Gastroesophageal sphincter (tissue), 4 donors: ENCODE measurements at places on chromosomes 2 and 18. TPM values are rescaled to one million over a fixed set of nuclear protein-coding genes. Genes with fewer than 3 reads are reported as not detected.

The ICOS gene
- total RNA-seq, result not detected

The PIAS2 gene
- 26.4 TPM for total RNA-seq

DNA sequence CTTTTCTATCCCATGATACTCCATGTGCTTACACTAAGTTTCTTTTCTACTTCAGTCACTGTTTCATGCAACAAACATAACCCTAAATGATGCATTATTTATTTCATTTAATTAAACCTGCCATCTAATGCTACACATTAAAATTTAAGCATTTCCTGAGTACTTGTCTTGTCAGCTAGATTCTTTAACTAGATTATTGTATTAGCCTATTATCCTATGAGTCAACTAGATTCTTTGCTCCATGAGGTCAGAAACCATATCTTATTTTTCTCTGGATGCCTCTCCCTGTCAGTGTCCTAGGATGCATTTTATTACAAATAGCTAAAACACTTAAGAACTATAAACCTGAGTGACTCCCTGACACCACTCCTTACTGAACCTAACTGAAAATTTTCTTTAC, 652.4 kb downstream of the SLC4A3 start:
- no peak for ATAC-seq

The XIRP2 gene
- not detected for total RNA-seq

DNA sequence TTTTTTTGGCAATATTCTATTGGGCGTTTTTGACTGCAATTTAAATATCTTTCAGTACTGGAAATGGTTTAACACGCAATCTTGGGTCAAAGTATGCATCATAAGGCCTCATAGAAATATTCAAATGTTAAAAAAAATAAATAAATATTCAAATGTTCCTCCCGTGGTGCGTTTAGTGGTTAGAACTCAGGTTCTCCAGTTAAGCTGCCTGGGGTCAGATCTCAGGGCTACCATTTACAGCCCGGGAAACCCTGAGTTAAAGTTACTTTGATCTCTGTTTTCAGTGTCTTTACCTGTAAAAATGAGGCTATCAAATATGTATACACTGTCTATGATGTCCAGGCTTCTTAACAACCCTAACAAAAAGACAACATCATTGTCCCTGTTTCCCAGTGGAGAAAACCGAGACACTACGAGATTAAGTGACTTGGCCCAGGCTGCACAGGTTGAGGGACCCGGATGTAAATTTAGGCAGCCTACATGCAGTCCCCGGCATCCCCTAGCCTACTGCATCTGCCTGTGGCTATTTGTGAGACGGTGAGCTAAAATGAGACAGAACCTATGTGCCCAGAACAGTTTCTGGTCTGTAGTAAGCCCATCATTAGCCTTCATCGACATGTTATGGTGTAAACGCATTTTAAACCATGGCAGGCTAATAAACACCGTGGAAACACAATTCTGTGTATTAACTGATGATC, 1.7 kb downstream of the FHL2 start:
- no peak for ATAC-seq

- ATAC-seq, result no peak
Observed at GRCh38 chr2:47227532-47228279, 72.6 kb upstream of the STPG4 start.

DNA sequence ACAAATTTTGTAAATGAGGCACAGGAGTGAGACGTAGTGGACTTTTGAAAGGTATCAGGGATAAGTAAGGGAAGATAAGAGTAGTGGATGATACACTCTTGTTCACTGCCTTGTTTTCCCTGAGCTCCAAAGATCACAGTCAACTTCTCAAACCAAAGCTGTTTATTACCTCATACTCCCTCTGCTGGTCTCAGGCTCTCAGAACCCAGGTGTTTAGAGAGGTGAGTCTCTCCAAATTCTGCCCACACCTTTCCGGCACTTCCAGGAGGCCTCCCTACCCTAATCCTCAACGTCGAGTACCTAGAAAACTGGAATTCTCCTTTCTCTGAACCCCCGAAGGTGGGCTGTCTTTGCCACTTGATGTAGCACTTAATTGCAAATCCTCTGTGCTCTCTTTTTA, 621.1 kb downstream of the BCL11A start:
- no peak for ATAC-seq

DNA sequence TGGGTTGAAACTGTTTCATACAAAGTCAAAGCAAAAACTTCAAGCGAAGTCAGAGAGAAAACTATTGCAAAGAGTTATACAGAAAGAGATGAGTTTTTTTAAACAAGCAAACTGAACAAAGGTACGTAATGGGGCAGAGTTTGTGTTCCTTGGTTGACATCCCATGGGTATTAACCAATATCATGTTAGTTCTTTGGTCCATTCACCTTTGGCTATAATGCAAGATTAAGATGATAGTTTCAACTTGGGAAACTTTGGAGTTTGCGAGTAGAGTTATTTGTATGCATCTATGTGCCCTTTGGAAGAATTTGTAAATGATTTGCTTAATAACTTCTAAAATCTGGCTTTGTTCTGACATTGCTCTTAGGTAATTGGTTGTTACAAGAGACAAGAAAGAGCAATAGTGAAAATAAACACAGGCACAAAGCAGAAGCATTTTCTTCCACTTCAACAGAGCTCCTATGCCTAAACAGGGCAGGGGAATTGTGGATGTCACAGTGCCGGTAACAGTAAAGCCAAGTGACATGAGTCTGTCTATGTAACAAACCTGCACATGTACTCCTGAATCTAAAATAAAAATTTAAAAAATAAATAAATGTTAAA, 936.1 kb downstream of the SUCLG1 start:
- no peak for ATAC-seq

DNA sequence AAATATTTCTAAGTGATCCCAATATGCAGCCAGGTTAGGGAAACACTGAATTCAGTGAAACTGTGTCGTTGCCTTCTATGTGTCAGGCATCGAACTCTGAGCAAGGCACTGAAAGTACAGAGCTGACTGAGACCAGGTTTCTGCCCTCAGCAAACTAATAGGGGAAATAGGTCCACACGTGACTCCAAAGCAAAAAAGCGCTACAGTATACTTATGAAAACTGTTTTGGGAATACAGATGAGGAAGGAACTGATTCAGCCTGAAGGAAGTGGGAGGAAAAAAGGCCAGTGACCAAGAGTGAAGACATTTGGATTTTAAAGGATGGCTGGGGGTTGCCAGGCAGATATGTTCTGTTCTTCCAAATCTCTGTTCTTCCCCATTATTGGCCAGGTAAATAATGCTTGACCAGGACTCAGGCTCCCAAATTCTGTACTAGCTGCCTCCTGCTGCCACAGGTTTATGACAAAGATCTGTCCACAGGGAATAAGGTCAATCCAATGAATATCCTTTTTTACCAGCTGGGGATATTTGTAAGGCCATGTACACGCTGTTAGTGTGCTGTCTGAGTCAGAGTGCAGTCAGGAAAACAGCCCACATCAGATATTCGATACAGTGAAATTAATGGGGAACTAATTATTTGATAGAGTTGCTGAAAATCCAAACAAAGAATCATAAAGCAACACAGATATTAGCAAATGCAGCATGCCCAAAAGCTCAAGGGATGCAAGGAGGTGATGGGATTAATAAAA, 24.5 kb upstream of the INPP4A start:
- ATAC-seq, result peak; percentile 55

DNA sequence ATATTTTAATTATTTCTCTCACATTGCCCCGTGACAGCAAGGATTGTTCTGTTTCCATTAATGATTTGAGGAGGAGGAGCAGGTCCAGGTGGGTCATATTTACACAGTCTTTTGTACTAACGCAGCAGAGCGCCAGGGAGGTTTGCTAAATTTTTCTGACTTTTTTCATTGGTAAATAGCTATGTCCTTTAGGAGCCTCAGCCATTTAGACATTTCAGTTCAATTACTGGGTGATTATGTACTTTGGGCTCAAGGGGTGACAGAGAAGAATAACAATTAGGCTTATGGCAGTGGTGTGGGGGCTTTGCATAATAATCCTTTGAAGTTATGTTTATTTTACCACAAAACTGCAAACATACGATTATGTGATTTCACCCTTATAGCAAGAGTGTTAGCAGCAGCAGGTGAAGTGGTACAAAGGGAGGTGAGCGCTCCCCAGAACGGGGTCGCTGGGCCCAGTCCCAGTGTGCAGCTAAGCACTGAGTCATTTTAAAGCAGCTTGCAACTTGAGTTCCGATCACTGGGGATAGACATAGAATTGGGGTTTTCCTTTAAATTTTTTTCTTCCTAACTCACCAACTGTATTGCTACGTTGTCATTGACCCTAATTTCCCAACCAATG, 80.3 kb downstream of the TSHZ1 start:
- ATAC-seq, result no peak

DNA sequence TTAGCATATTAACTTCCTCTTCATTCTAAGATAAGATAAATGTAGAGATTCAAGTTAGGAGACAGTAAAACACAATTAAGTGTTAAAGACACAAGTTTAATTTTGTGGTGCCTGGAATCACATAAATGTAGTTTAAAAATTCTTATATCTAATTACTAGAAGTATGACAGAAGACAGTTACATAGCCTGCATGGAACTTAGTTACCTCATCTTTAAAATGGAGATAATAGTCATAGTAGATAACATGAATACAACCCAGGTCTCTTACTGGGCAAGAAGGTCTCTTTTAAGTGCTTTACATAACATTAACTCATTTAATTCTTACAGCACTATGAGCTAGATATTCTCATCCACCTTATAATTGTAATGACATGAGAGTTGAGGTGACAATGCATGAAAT, 15.1 kb downstream of the GALNT13 start:
- ATAC-seq, result no peak

DNA sequence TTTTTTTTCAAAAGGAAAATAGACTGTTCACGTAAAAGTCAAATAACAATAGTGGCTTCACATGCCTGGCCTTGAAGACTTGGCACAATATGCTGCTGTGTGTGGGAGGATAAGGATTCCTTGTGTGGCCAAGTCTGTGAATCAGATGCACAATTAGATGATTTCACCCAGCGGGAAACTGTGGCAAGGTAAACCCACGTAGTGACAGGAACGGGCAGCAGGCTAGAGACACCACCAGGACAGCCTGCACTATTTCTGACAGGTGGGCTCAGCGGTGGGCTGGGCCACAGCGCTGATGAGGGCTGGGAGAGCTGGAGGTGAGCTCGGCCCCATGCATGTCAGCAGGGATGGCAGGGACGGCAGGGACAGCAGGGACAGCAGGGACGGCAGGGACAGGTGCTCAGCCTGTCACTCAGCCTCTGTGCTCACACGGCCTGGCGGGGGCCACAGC, 21.6 kb downstream of the SNORC start:
- no peak for ATAC-seq

The ALS2 gene
- total RNA-seq, result 26.7 TPM

The ASAP2 gene
- total RNA-seq, result 24.9 TPM

- ATAC-seq, result no peak
Observed at GRCh38 chr2:190838492-190838910, 42.1 kb upstream of the GLS start.

- ATAC-seq, result no peak
Observed at GRCh38 chr2:239146741-239147181, 254.1 kb downstream of the HDAC4 start.

The LYPD6 gene
- 3.9 TPM for total RNA-seq

DNA sequence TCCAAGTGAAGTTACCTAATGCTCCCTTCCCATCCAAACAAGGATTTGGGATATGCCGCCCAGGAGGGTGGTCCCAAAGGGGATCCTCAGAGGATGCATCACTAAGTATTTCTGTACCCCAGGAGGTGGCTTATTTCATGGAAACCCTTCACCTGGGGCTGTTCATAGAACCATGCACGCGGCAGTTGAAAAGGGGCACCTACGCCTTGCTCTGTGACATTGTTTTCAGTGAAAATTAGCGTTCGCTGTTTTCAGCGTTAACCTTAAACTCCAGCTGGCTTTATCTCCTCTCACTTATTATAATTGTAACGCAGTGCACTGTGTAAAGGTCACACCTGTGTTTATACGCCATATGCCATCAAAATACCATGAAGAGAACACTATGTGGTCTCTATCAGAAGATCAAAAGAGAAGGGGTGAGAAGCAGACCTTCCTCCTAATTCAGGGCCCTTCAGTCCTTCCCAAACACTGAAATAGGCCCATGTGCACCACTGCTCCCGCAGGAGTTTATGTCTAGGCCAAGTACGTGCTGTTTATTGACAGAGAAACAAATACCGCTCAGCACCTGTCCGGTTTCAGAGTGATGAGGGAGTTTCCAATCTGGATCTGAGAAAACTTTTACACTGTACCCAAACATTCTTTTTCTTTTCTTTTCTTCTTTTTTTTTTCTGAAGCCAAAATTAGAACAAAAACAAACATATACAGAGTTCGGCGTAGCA, 162.1 kb downstream of the BCL2 start:
- no peak for ATAC-seq

GRCh38 chr2:230956827-230957755, 32.0 kb upstream of the GPR55 start:
- ATAC-seq, result peak; percentile 89

- ATAC-seq, result no peak
Observed at GRCh38 chr2:15756882-15757819, 165.5 kb downstream of the DDX1 start.

The ZNF638 gene
- total RNA-seq, result 80.7 TPM

The INHBB gene
- 0.31 TPM for total RNA-seq

DNA sequence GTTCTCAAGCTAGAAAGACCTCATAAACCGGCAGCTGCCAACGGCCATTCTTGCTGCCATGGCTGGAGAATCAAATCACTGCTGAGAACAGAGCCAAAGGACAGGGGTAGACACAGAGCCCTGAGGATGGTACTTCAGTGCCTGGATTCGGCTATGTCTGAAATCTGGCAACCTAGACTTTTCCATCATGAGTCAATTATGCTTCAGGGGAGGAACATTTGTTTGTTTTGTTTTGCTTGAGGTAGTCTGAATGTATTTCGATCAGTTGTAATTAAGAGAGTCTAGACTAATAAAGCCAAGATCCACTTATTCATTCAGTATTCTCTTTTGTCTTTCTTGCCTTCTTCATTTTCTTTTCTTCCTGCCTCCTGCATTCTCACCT, 122.8 kb upstream of the SH3BP4 start:
- no peak for ATAC-seq

GRCh38 chr2:10387033-10387432, 61.1 kb downstream of the ODC1 start:
- no peak for ATAC-seq

GRCh38 chr2:241985986-241986329, 116.4 kb downstream of the RTP5 start:
- ATAC-seq, result no peak

The PSMG2 gene
- total RNA-seq, result 101 TPM

The MEIS1 gene
- total RNA-seq, result 114 TPM

GRCh38 chr2:38856165-38856564, 19.6 kb downstream of the DHX57 start:
- no peak for ATAC-seq

- ATAC-seq, result no peak
Observed at GRCh38 chr2:105883911-105884694, 139.4 kb downstream of the NCK2 start.

DNA sequence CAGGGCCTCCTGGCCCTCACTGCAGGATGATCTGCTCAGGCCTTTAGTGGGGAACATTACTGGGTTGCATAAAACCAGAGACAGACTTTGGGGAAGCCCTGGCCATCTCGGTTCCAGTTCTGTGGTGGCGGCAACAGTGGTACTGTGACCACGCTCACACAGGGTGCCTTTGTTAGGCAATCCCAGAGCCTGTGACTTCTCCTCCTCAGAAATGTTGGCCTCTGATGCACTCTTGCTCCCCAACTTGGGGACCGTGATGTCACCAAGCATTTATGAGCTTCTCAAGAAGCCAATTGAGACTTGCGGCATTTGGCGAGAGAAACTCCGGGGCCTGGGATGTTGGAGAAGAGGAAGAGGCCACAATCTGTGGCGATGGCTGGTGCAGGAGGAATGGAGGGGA, 80.9 kb upstream of the PKDCC start:
- peak; percentile 45 for ATAC-seq

- no peak for ATAC-seq
Observed at GRCh38 chr18:11091746-11092145, 57.6 kb downstream of the PIEZO2 start.

- ATAC-seq, result no peak
Observed at GRCh38 chr18:78722929-78723710, 256.5 kb upstream of the SALL3 start.
